ENCODE measurements at places on chromosomes 1 and 21. TPM values are rescaled to one million over a fixed set of nuclear protein-coding genes. Genes with fewer than 3 reads are reported as not detected.

The GUCA2A gene
- not detected for total RNA-seq

The AMPD1 gene
- total RNA-seq: not detected

The COL16A1 gene
- 15.6 TPM for total RNA-seq

The FCER1A gene
- total RNA-seq: 0.44 TPM

The ATF3 gene
- total RNA-seq: 31.1 TPM

The REG4 gene
- not detected for total RNA-seq

The NOS1AP gene
- total RNA-seq: 4.8 TPM

The AIM2 gene
- total RNA-seq: not detected

The TRNP1 gene
- 20.9 TPM for total RNA-seq

The BCAN gene
- 0.52 TPM for total RNA-seq

The CLCA4 gene
- total RNA-seq: not detected

The TTC24 gene
- not detected for total RNA-seq

The LAPTM5 gene
- total RNA-seq: 39.1 TPM

The ATP1A4 gene
- 0.28 TPM for total RNA-seq

The EPHA2 gene
- 10.2 TPM for total RNA-seq

The LCE2A gene
- not detected for total RNA-seq

The ELF3 gene
- total RNA-seq: 1.5 TPM

The MFSD2A gene
- total RNA-seq: 0.45 TPM

The NLRP3 gene
- 1.7 TPM for total RNA-seq

The TAL1 gene
- 4.0 TPM for total RNA-seq

The ZSWIM5 gene
- 0.74 TPM for total RNA-seq

The ERVH48-1 gene
- not detected for total RNA-seq

The TAGLN2 gene
- 97.2 TPM for total RNA-seq

The PBX1 gene
- total RNA-seq: 66.2 TPM

Measured in heart right ventricle (tissue), 16 donors.